ENCODE measurements at places on chromosomes 7 and 10.

DNA sequence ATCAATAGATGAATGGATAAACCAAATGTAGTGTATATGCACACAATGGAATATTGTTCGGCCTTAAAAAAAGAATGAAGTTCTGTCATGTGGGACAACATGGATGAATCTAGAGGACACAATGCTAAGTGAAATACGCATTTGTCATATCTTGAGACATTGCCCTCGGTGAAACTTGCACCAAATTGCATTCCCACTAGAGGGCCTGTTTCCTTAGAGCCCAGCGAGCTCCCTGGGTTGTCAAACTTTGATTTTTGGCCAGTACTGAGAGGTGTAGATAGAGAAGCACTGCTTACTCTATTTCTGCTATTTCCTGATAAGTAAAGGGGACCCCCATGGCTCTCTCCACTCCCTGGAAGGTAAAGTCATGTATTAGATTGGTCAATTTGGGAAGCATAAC is 157.1 kb downstream of the GPAM start:
- no peak for DNase-seq

- peak; percentile 61 for DNase-seq
Measured at GRCh38 chr7:125516194-125516593, 586.6 kb upstream of the POT1 start.

DNA sequence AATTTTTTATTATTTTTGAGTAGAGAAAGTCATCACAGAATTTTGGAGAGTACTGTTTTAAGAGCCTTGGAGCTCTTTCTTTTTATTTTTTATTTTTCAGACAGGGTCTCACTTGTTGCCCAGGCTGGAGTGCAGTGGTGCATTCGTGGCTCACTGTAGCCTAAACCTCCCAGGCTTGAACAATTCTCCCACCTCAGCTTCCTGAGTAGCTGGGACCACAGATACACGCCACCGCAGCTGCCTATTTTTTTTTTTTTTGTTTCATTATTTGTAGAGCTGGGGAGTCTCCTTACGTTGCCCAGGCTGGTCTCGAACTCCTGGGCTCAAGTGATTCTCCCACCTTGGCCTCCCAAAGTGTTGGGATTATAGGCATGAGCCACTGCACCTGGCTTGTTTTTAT is 10.6 kb downstream of the CPA4 start:
- no peak for DNase-seq

- peak; percentile 16 for DNase-seq
Measured at GRCh38 chr7:46215987-46216567, 295.0 kb upstream of the IGFBP3 start.

- DNase-seq: no peak
Measured at GRCh38 chr7:43443381-43443780, 139.5 kb upstream of the STK17A start.

- DNase-seq: no peak
Measured at GRCh38 chr10:116171505-116171904, 101.5 kb downstream of the GFRA1 start.

GRCh38 chr7:51067258-51067657 is 249.4 kb downstream of the COBL start:
- DNase-seq: no peak

DNA sequence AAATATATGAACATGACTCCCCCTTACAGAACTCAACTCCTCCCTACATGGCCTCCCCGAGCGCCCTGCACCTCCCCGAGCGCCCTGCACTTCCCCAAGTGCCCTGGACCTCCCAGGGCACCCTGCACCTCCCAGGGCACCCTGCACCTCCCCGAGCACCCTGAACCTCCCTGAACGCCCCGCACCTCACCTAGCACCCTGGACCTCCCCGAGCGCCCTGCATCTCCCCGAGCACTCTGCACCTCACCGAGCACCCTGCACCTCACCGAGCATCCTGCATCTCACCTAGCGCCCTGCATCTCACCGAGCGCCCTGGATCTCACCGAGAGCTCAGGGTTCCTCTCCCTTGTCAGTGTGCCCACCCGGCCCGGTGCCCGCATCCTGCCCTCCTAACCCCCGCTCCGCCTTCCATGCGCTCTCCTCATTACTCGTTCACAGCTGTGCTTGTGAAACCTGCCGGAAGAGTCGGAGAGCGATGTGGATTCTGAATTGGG is 134.3 kb downstream of the ACTR3B start:
- no peak for DNase-seq

- DNase-seq: no peak
Measured at GRCh38 chr10:127948791-127949190, 41.9 kb downstream of the PTPRE start.

- DNase-seq: no peak
Measured at GRCh38 chr7:150435047-150435389, 15.4 kb upstream of the GIMAP8 start.

DNA sequence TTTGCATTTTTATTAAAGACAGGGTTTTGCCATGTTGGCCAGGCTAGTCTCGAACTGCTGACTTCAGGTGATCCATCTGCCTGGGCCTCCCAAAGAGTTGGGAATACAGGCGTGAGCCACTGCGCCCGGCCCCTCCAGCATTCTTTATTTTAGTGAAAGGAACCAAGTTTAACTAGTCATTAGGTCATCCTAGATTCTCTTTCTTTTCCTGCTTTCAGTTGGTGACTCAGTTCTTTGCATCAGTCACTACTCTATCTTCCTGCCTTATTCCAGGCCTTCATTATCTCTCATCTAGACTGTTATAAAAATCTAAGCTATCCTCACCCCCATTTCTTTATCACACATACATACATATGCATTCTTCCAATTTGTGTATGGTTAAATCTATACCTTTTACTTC is 63.7 kb downstream of the PRSS58 start:
- DNase-seq: no peak

DNA sequence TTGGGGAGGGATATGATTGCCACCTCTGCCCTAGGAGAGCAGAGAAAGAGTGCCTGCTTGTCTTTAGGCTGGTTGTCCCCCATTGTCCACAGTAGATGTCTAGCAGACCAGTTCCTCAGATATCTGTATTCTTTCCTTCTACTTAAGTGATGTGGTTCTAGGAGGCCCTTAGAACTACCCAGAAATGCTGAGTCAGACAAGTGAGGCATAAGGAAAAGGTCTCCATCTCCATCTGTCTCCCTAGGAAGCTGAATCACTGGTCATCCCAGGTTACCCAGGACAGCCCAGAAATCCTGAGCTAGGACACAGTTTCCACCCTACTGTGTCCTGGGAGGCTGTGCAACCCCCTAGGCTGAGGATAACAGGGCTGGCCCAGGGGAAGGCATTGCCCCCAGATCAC is 93.4 kb upstream of the INHBA start:
- DNase-seq: no peak

- no peak for DNase-seq
Measured at GRCh38 chr10:86261470-86261869, 105.1 kb downstream of the GRID1 start.

DNA sequence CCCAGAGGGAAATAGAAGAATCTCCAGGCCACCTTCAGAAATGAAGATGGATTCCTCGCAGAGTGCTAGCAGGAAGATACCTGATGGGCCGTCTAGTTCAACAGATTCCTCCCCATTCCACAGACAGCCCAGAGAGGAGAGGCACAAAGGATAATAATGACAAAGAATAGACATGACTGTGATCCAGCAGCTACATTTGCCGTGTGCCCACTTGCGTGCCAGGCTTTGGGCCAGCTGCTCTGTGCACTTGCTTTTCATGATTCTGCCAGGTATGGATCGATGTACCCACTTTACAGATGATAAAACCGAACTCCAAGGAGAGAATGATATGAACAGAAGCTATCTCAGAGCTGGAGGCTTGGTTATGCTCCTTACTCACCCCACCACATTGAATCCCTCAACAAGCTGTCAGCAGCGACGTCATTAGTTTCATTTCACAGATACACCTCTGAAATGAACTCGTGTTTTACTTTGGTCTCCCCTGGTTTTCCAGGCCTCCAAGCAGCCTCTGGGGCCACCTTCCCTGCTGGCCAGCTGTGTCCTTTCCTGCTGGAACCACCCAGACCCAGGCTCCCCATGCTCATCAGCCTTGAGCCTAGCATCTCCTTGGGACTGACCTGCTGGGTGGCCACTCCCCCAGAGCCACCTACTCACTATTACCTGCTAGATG is 11.9 kb upstream of the WDFY4 start:
- DNase-seq: no peak

DNA sequence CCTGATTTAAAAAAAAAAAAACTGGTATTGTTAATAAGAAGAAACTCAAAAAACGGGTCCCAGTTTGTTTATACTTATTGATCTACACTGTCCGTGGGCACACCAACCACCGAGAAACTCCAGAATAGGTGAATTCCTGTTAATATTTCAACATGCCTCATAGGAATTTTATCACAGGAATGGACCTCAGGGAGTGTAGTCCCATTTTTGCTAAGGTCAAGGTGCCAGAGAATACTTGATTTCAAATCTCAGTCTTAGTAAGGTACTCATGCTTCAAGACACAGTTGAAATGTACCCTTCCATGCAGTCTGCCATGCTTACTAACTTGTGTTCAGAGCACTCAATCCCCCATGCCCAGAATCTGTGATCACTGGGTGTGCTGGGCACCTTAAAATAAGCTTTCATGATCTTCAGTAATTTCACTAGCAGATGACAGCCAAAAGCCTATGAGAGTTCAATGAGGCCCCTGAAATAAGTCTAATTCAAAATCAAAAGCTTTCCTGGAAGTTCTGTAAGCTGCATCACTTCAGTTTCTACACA is 385.7 kb downstream of the TNS3 start:
- DNase-seq: no peak

GRCh38 chr10:92627845-92628480 is 35.0 kb downstream of the KIF11 start:
- no peak for DNase-seq

GRCh38 chr7:4871930-4872675 is 10.3 kb upstream of the PAPOLB start:
- no peak for DNase-seq

DNA sequence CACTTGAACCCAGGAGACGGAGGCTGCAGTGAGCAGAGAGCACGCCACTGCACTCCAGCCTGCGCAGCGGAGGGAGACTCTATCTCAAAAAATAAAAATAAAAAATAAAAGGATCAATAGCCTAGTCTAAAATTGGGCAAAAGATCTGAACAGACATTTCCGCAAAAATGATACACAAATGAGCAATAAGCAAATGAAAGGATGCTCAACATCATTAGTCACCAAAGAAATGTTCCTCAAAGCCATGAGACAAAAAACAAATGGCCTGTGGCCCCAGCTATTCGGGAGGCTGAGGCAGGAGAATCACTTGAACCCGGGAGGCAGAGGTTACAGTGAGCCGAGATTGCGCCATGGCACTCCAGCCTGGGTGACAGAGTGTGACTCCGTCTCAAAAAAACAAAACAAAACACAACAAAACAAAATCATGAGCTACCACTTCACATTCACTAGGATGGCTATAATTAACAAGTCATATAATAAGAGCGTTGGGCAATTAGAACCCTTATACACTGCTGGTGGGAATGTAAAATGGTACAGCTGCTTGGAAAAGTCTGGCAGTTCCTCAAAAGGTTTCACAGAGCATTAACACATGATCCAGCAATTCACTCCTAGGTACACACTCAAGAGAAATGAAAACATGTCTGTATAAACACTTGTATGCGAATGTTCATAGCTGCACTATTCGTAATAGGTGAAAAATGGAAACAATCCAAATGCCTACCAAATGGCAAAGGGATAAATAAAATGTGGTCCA is 3.1 kb downstream of the DAGLB start:
- peak; percentile 73 for DNase-seq

- no peak for DNase-seq
Measured at GRCh38 chr7:147978201-147978600, 612.4 kb upstream of the C7orf33 start.

DNA sequence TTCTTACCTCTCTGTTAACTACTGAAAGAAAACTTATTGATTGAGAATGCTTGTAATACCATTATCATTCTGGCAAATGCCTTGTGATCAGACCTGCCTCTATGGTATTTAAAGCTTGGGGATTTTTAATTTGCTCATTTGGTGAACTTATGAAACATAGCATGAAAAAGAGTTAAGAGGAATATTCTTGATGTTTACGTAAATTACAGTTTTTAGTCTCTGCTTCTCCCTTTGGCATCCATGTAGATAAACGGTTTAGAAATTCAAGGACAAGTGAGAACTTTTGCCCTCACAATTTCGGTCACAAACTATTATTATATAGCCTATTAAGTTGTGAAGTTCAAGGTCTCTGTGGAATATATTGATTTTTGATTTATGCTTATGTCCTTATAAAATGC is 11.2 kb upstream of the CELF2 start:
- DNase-seq: no peak

DNA sequence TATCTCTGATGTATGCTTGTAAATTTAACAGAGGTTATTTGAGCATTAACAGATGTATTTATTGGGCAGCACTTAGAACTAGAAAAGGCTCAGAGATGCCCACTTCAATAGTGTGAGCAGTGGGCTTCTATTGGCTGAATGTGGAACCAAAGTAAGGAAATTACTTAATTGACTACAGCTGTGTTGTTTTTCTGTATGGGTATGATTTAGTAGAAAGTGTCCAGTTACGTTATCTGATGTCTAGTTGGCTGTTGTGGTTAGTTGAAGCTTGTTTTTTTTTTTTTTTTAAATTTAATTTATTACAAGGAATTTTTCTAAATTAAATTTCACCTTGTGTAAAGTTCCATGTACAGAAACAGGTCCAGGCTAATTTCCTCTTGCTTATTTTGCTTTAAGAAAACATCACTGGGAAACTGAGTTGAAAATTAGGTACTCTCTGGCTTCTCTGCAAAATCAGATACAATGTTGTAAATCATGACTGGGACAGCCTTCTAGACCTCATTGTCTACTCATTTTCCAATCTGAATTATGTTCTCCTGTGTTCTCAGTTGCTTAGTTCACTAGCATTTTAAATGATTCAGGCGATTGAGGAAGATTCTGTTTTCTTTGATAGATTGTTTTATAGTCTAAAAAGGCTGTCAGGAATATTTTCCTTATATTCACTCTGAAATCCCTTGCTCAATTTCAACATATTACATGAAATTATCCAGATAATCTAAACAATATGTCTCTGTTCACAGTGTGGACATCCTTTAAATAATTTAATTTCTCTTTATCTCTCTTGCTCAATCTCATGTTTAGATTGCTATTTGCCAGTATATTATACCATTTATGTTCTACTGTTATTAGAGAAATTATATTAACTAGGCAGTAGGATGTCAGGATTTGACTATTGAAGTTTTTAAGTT is 53.0 kb downstream of the PHF14 start:
- no peak for DNase-seq

GRCh38 chr7:155104913-155105312 is 34.8 kb downstream of the HTR5A start:
- no peak for DNase-seq

GRCh38 chr7:45662540-45663166 is 88.5 kb downstream of the ADCY1 start:
- DNase-seq: no peak
